Stimulated activated CD4-positive, alpha-beta T cell treated with anti-CD3 and anti-CD28 coated beads, Interleukin-12 subunit alpha, Interleukin-12 subunit beta, amount 100 ng/mL, for 24 hours (primary cell): ENCODE measurements at places on chromosomes 13 and 19.

GRCh38 chr19:6587093-6587820, 3.7 kb downstream of the CD70 start:
- DNase-seq: no peak

GRCh38 chr13:86383561-86383960, 584.3 kb upstream of the SLITRK6 start:
- DNase-seq: no peak

- DNase-seq: no peak
Observed at GRCh38 chr19:11020982-11021759, 60.3 kb downstream of the SMARCA4 start.

- DNase-seq: no peak
Observed at GRCh38 chr19:28874742-28875141, 338.2 kb downstream of the UQCRFS1 start.

GRCh38 chr13:33316890-33317289, 31.3 kb upstream of the STARD13 start:
- DNase-seq: no peak

GRCh38 chr19:4645718-4646117, 6.4 kb downstream of the TNFAIP8L1 start:
- no peak for DNase-seq

- DNase-seq: no peak
Observed at GRCh38 chr19:49499030-49499670, 2.9 kb downstream of the RPS11 start.

DNA sequence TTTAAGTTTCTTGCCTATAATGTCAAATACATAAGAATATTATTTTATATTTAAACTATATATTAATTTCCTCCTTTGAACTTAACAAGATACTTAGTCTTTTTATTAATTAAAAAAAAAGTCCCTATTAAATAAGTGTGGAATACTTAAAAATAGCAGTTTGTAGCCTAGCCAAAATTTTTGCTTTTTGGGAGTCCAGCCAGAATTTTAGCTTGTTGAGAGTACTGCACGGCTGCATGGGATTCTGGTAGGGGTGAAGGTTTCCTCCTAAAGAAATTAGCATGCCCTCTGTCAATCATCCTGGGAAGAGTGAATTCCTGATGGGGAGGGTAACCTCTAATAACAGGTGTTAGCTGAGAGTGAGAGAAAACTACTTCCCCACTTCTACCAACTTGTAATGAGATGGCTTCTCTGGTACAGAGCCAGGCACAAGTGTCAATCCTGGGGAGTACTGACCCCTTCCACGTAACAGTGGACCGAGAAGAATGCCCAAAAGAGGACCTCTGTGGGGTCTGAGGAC, 195.7 kb downstream of the SPRY2 start:
- no peak for DNase-seq

DNA sequence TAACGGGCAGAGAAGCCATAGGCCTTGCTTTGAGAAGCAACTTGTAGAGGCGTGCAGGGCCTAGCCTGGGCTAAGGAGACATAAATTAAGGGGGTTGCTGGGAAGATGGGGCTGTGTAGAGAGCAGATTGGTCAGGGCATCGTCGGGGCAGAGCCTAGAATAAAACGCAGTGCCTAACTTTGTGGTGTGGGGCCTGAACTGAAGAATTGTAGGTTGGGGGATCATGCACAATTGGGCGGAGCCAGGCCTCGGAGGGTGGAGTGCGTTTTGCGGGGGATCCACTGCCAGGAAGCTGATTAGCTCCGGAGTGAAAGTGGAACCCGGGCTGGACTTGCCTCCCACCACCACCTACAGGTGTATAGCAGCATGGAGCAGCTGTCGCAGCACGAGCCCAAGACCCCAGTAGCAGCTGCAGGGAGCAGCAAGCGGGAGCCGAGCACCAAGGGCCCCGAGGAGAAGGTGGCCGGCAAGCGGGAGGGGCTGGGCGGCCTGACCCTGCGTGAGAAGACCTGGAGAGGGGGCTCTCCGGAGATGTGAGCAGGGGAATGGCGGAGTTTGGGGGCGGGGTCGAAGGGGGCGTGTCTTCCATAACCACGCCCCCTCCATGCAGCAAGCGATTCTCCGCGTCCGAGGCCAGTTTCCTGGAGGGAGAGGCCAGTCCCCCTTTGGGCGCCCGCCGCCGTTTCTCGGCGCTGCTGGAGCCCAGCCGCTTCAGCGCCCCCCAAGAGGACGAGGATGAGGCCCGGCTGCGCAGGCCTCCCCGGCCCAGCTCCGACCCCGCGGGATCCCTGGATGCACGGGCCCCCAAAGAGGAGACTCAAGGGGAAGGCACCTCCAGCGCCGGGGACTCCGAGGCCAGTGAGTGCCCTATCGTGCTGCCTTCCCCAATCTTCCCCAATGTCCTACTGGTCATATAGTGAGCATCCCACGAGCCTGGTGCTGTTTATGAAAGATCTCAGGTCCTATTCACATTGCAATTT, 13.8 kb downstream of the DNASE2 start:
- peak; percentile 57 for DNase-seq

DNA sequence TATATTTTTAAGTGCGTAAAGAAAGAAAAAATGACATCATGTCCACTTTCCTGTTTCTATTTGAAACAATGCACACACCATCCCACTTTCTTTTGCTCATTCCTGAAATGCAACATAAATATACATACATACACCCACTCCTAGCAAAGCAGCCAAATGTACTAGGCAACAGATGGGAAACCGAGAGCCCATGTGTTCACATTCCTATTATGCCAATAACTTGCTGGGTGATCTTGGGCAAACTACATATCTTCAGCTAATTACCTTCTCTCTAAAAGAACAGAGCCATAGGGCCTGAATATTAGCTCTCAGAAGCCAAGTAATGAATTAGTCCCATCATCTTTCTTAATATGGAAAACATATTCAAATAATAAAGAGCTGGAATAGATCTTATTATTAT, 610.6 kb upstream of the ATXN8OS start:
- no peak for DNase-seq

DNA sequence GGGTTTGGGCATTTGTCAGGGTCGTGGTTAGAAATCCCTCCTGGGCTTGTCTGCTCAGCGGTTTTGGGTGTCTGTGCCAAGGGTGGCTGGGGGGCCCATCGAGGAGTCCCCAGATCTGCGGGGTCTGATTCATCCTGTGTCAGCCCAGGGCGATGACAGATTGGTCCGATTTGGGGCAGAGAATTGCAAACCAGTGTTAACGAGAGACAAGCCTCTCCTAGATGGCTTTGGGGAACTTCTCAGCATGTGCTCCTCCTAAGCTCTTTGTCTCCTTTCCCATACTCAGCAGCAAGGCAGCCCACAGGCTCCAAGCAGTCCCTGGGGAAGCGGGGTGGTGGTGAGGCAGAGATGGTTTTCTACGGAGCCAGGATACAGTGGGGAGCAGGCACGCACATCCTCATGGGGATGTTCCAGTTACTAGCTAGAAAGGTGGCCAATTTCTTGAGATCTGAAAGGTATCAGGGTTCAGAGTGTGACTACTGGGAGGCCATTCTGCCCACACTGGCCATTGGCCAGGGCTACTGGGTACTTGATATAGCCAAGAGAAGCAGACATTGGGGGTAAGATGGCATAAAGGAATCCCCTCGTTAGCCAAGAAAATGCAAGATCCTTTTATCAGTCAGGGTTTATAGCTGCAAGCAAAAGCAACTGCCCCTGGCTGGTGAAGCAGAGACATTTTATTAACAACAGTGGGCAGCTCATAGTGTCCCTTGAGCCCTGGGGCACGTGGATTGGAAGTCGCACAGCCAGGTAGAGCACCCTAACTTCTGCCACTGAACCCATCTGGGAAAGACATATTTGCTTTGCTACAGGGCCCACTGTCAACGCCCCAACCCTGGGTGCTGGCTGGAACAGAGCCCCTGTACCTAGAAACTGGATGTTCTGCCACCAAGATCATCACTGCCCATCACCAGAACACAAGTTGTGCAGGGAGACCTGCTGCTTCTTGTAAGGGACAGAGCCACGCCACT, 63.6 kb downstream of the RGCC start:
- DNase-seq: no peak

GRCh38 chr13:22263185-22263584, 592.3 kb downstream of the FGF9 start:
- no peak for DNase-seq

DNA sequence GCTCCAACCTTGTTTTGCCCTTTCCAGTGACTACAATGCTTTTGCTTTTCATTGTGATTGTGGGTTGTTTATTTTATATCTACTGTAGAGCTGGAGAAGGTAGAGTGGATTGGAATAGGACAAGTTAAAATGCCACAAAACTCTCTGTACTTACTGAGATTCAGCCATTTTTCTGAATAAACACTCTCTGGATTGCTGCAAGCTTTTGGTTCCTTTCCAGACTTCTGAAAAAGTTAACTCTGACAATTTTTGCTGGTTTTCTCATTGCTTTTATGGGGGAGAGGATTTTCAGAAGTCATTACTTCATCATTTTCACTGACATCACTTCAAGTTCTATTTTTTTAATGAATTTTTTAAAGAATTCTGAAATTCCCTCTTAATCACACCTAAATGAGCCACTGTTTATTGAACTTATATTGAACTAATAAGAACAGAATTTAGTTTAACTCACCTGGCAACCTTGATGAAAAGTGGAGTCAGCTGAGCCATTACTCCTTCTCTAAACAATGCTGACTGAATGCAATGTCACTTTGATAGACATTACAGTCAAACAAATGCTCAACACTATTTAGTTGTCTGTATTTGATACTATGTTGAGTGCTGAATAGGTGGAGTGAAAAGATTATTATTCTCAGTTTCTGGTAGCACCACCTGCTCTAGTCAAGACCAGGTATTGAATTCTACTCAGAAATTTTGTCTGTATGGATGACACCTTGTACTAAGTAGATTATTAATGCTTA, 303.5 kb downstream of the DLEU7 start:
- DNase-seq: no peak

- DNase-seq: no peak
Observed at GRCh38 chr19:1226522-1227303, 11.1 kb downstream of the CBARP start.

- no peak for DNase-seq
Observed at GRCh38 chr13:35690581-35691207, 214.2 kb upstream of the MAB21L1 start.

GRCh38 chr13:109387471-109387870, 398.9 kb downstream of the IRS2 start:
- no peak for DNase-seq

GRCh38 chr19:5219551-5220304, 120.9 kb downstream of the PTPRS start:
- DNase-seq: no peak

GRCh38 chr13:113040597-113041292, 64.8 kb upstream of the F7 start:
- no peak for DNase-seq

GRCh38 chr19:6890938-6891337, 3.6 kb downstream of the ADGRE1 start:
- no peak for DNase-seq

GRCh38 chr13:112776354-112776753, 86.5 kb downstream of the ATP11A start:
- no peak for DNase-seq

- no peak for DNase-seq
Observed at GRCh38 chr13:98676239-98676638, 76.2 kb downstream of the SLC15A1 start.

DNA sequence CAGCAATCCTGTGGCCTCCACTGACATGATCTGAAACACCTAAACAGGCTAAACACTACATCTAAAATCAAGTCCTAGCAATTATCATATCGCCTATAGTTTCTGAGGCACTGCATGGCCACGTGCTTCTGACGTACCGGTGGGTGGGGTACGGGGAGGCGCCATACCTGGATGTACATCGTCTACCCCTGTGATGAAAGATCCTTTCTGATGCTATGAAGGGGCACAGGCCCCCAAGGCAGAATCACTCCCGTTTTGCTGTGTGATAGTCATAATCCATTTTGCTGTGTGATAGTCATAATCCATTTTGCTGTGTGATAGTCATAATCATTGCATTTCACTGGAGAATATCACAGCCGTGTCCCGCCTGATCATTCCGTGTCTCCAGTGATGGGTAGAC, 118.7 kb upstream of the SOX1 start:
- DNase-seq: no peak

DNA sequence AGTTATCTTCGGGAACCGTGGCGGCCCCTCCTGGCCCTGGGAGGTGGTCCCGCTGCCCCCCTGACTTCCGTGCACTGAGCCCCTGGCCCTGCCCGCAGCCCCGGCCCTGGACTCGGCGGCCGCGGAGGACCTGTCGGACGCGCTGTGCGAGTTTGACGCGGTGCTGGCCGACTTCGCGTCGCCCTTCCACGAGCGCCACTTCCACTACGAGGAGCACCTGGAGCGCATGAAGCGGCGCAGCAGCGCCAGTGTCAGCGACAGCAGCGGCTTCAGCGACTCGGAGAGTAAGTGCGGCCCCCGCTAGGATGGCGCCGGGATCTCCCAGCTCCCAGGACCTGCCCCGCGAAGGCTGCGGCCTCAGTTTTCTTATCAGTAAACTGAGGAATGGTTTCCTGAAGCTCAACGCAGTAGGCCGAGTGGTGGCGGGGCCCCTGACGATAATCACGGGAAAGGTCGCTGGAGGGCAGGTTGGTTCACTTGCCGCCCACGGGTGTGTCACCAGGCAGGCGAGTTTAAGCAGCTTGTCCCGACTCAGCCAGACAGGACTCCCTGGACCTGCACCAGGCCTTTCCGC, 924 bp downstream of the RGCC start:
- no peak for DNase-seq

DNA sequence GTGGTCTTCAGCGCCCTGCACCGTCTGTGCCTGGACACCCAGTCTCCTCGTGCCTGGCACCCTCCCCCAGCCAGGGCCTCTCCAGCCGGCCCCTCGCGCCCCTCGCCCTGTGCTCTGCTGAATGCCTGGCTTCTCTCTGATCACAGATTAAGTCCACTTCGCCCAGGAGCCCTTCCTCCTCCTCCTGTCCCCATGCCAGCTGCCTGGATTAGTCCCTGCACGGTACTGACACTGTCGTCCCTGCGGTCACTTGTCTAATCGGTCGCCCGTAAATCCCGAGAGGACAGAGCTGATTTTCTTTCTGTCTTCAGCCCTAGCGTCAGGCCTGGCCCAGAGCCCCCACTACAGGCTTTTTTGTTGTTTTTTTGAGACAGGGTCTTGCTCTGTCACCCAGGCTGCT, 6.6 kb downstream of the THOP1 start:
- no peak for DNase-seq

GRCh38 chr19:47539747-47540311, 25.0 kb upstream of the NAPA start:
- DNase-seq: no peak

DNA sequence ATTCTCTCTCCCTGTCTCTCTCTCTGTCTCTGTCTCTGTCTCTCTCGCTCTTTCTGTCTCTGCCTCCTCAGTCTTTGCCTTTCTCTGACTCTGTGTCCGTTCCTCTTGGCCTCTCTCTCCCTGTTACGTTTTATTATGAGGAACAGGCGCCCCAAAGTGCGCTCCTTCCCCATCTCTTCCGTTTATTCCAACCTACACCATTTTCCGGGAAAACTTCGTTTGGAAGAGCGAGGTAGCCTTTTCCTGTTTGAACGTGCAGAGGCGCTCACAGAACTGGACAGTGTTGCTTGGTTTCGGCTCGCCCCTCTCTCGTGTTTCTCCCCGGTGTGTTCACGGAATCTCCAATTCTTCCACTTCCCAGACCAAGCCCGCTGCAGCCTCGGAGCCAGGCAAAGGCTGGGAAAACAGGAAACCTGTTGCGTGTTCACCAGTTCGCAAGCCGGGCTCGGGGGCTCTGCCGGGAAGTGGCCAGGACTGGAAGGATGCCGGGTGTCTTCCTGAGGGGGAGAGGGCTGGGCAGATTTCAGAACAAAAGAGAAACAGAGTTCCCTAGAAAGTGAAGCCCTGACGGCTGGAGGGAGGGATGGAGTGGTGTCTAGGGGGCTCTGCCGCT, 605 bp downstream of the TMEM255B start:
- DNase-seq: no peak
